NCI-H524 treated with DMSO at 0.1 percent for 48 hours (cell line): ENCODE measurements at places on chromosomes 16 and 17.
A peak's percentile ranks its signal among the peaks of the same experiment; 100 is the strongest.

DNA sequence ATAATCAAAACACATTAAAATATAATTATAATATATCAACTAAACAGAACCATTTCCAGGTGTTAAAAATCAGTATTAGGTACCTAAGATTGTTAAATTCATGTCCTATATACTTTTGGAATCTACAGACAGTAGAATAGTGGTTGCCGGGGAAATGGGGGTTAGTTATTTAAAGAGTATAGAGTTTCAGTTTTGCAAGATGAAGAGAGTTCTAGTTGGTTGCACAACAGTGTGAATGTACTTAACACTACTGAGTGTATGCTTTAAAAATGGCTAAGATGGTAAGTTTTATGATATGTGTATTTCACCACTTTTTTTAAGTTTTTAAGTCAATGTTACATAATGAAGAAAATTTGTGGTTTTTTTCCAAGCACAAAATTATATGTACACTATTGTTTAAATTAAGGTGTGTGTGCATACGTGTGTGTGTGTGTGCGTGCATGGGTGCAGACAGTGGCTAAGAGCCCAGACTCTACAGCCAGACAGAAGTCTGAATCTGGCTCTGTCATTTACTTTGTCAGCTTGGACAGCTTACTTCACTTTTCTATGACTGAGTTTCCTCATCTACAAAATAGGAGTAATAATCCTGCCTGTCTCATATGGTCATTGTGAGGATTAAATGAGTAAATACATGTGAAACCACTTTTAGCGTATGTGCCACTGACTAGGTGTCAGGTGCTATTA is 25.3 kb upstream of the PHAF1 start:
- DNase-seq: no peak

GRCh38 chr17:38402897-38403296 is 25.4 kb upstream of the ARHGAP23 start:
- DNase-seq: no peak

DNA sequence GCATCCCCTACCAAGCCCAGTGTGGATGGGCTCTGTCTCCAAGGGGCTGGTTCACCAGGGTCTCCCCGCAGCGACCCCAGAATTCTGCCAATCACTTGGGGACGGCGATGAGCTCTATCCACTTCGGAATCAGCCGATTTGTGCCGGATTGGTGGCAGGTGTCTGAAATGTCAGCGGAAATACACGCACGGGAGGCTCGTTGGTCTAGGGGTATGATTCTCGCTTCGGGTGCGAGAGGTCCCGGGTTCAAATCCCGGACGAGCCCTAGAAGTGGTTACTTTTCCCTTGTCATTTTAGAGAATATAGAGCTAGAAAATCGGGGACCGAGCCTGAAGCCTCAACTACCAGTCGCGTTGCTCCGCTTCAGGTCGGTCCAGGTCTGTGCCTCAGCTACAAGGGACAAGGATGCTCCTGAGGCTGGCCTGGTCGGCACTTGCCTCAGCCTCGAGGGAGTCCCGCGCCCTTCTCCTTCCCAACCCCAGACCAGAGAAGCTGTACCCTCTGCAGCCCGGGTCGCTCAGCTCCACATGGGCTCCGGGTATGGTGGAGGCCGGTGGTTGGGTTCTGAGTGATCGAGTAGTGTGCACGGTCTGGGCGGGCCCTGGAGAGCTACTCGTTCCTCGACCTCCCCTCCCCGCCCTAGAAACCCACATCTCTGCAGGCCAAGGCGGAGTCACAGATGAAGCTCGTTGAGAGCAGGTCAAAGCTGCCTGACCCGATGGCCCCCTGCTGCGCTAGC is 16.0 kb upstream of the OR1F1 start:
- peak; percentile 83 for DNase-seq

- no peak for DNase-seq
Measured at GRCh38 chr17:74761931-74762330, 13.5 kb downstream of the NHERF1 start.

DNA sequence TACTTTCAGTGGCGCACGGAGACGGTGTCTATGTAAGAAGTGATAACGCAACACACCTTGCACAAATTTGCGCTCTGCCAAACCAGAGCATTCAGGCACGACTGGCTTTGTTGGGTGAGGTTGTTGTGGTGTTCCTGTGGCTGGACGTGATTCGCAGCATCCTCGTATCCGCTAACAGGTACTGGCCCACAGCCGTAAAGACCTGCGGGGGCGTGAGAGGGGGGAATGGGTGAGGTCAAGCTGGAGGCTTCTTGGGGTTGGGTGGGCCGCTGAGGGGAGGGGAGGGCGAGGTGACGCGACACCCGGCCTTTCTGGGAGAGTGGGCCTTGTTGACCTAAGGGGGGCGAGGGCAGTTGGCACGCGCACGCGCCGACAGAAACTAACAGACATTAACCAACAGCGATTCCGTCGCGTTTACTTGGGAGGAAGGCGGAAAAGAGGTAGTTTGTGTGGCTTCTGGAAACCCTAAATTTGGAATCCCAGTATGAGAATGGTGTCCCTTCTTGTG is 510.9 kb downstream of the KCNJ18 start:
- no peak for DNase-seq

GRCh38 chr16:20897253-20897897 is 2.8 kb downstream of the DCUN1D3 start:
- no peak for DNase-seq

DNA sequence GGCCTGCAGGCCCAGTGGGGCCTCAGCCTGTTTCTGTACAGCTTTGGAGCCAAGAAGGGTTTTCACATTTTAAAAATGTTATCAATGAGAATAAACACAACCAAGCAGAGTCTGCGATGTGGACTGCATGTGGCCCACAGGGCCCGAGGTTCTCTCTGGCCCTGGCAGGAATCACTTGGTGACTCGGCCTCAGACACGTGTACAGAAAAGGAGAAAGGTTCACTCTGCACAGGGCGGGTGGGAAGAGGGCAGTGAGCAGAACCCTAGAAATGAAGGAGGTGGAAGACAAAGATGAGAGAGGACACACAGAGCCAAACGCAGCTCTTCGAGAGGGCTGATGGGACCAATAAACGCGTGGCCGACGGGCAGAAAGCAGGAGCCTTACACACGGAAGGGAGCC is 11.6 kb upstream of the ZNF750 start:
- DNase-seq: no peak

DNA sequence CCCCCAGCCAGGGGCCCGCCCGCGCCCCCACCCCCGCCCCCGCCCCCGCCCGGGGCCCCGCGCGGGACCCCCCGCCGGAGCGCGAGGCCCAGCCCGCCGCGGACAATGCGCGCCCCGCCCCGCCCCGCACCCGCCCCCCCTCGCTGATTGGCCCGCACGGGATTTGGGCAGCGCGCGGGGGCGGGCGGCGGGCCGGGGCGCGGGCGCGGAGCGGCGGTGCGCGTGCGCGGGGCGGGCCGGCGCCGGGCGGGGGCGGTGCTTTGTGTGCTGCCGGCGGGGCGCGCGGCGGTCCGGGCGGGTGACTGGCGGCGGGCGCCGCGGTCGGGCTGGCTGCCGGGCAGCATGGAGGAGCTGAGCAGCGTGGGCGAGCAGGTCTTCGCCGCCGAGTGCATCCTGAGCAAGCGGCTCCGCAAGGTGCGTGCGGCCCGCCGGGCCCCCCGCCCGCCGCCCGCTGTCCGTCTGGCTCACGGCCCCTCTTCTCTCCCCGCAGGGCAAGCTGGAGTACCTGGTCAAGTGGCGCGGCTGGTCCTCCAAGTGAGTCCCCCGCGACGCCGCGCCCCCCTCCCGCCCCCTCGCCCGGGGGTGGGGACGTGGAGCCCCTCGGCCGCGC is at the start of gene CBX2:
Gene CBX2 (plus strand): TSS at position 255 of the 610 bp plus-strand sequence. CDS start 88 bp downstream, at position 343.
- no peak for DNase-seq

DNA sequence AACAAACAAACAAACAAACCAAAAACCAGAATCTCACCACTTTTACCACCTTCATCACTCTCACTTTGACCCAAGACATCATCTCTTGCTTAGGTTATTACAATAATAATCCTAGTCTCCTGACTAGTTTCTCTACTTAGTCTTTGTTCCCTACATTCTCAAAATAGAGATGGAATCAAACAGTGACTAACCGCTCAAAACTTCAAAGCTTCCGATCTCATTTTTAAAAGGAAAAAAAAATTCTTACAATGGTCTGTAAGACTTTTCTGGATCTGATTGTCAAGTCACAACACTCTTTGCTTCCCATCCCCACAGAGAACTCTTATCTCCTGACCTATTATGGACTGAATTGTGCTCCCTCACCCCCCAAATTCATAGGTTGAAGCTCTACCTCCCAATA is 60.9 kb downstream of the SPAG9 start:
- no peak for DNase-seq

GRCh38 chr16:62077998-62078397 is 41.8 kb upstream of the CDH8 start:
- no peak for DNase-seq

DNA sequence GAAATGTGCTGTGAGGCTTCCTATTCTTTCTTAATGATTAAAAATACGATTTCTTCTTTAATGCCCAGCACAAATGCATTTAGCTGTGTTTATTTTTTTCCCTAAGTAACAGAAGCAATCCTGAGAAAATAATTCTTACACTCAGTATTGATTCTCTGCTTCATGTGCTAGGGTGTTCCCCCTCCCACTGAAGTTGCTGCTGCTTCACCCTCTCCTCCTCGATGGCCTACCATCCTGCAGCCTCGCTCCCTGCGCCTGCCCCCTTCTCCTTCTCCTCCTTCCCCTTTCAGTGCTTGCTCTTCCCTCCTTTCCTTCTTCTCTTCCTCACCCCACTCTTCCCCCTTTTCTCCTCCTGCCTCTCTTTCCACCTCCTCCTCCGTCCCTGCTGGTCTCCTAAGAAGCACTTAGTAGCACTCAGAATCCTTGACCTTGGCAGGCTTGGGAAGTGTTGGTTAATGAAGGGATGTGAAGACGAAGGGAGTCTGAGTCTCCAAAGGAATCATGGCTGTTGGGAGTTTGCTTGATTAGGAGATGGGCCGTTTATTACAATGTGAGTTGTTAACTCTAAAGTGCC is 119.7 kb downstream of the RPTOR start:
- DNase-seq: no peak

DNA sequence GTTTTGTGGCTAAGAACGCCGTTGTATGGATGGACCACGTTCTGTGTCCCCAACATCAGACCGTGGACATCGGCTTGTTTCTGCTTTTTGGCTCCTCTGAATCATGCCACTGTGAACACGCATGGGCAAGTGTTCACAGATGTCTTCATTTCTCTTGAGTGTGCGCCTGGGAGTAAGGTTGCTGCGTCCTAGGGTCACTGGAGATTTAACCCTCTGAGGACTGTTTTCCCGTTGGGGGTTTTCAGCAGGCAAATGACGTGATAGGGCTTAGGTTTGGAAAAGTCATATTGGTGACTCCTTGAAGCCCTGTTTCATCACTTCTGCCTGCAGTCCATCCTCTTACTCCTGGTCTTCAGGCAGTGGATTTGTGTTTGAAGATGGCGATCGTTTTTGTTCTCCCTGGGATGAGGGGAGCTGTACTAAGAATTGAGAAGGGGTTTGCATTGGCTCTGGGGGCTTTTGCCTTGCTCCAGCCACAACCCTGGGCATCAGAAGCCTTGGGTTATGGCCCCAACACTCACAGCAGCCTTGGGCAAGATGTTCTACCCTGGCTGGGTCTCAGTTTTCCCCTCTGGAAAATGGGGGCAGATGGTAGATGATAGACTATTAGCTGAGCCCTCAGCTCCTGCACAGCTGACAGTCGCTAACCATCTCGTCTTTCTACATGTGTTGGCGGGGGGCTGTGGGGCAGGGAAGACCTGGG is 67.2 kb upstream of the CIBAR2 start:
- no peak for DNase-seq

DNA sequence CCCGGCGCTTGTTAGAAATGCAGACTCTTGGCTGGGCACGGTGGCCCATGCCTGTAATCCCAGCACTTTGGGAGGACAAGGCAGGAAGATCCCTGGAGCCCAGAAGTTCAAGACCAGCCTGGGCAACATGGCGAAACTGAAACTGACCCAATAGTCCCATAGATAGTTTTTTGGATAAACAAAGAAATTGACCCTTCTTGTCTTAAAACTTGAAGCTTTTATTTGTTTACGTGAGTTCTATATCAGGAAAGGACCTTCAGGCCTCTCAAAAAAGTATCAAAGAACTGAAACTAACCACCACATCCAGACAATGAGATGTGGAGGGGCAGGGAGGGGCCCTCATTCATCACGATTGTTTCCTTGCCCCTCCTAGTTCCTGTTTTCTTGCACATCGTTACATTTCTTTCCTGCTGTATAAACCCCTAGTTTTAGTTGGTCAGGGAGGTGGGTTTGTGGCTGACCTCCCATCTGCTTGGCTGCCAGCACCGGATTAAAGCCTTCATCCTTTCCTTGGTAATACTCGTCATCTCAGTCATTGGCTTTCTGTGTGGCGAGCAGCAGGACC is 29.9 kb upstream of the PRM1 start:
- DNase-seq: no peak

DNA sequence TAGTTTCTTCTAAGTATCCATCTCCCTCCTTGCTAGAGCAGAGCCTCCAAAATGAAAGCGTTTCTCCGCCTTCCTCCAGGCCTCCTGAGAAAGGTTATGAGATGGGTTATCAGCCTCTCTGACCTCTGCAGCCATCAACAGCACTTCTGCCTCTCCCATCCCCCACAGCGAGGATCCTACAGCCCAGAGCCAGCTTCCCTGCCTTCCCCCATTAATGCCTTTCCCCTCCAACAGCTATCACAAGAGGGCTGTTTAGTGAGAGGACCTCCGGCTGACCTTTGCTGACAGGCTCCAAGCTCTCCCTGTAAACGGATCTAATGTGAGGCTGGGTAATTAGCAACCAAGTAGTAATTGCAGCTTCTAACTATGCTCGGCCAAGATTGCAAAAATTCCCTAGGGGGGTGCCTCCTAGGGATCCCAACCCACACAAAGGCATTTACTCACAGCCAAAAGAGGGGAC is 55.8 kb downstream of the ZFHX3 start:
- no peak for DNase-seq

DNA sequence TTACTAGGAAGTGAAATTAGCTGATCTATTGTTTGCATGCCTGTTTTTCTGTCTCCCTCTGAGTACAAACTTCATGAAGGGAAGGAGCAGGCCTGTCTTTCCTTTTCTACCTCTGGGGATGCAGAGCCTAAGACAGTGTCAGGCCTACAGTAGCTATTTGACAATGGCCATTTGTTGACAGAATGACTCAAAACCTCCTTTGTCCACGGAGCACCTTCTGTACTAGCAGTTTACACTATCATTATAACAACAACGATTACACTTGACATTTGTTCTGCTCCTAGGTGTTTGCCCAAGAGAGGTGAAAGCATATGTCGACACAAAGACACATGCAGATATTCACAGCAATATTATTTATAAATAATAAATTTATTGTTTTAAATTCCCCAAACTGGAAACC is 132.3 kb upstream of the IRX3 start:
- DNase-seq: no peak

GRCh38 chr17:69593351-69593715 is 178.8 kb downstream of the MAP2K6 start:
- DNase-seq: no peak

GRCh38 chr16:67531247-67531646 is 2.6 kb downstream of the RIPOR1 start:
- no peak for DNase-seq

DNA sequence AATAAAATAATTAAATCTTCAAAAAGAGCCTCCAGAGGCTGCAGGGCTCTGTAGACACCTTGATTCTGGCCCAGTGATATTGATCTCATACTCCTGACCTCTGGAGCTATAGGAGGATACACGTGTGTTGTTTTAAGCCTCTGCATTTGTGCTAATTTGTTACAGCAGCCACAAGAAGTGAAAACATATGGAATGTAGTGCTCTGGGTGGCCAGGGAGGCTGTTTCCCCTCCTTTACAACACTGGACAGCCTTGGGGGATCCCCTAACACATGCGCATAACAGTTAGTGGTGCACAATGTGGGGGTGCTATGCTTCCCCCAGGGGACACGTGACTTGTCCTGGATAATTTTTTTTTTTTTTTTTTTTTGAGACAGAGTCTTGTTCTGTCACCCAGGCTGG is 4.7 kb upstream of the ZNF500 start:
- DNase-seq: no peak

GRCh38 chr17:17700251-17700969 is 19.2 kb downstream of the RAI1 start:
- no peak for DNase-seq
